Stimulated activated CD4-positive, alpha-beta T cell treated with anti-CD3 and anti-CD28 coated beads, Interleukin-1b, Interleukin-23, amount 100 ng/mL, for 4 hours (primary cell): ENCODE measurements at places on chromosomes 3 and 15.

GRCh38 chr3:129369711-129370110 lies 58.7 kb downstream of the EFCAB12 start:
- DNase-seq, result no peak

GRCh38 chr3:195548987-195549386 lies 5.9 kb upstream of the PPP1R2 start:
- no peak for DNase-seq

DNA sequence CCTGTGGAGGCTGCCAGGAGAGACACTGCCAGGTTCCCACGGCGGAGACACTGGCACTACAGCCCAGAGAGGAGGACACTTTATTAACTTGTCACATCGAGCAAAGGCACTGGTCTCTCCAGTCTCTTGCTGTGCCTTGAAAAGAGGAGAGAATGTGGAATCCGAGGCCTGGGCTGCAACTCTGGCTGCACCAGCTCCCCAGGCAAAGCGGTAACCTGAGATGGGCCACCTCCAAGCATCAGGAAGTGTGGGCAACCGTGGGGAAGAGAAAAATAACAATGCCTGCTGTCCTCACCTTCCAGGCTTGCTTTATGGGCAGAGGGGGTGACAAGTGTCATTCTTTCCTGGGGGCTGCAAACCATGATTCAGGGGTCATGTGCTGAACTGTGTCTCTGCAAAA lies 91.6 kb upstream of the RGMA start:
- no peak for DNase-seq

DNA sequence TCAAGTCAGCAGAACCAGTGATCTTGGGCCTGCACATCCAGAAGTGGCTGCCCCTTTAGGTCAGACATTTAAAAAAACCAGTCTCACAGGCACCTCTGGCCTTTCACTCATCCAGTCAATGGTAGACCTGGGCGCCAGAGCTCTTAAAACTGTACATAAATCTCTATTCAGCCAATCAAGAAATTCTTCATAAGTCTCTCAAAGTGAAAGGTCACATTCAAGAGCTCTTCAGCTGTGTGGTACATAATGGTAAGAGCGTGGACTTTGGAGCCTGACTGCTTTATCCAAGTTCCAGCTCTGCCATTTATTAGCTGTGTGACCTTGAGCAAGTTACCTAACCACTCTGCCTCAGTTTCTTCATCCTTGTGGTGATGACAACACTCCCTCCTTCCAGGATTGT lies 22.3 kb upstream of the MORF4L1 start:
- DNase-seq, result no peak

GRCh38 chr3:22231061-22231460 lies 480.1 kb upstream of the ZNF385D start:
- no peak for DNase-seq

GRCh38 chr15:41691471-41691870 lies 31.3 kb downstream of the MGA start:
- DNase-seq, result no peak

- no peak for DNase-seq
Observed at GRCh38 chr3:184110316-184110725, 13.5 kb downstream of the HTR3E start.

- DNase-seq, result no peak
Observed at GRCh38 chr3:197444793-197445379, 110.9 kb downstream of the BDH1 start.

DNA sequence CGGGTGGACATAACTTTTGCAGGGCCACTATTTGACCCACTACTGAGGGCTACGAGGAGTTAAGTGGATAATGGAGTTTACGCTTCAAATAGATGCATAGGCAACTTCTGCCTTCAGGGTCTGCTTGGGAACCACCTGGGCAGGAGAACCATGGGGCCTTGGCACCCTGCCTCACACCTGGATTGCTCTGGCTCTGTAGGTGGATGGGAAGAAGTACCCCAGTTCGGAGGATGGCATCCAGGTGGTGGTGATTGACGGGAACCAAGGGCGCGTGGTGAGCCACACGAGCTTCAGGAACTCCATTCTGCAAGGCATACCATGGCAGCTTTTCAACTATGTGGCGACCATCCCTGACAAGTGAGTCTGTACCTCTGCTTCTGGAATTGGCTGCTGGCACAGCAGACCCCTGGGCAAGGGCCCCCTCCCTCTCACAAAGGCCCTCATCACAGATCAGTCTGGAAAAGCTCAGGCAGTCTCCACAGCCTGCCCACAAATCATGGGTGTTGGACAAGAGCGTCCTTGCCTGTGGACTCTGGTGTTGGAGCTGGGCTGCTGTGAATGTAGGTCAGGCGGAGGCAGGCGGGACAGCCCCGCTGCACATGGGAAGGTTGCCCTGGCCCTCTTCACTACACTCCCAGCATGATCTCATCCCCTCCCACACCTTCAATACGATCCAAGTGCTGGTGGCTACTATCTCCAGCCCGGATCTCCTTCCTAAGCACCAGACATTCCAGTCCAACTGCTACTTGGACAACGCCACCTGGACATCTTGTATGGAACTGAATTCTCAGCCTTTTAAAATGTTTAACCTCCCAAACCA lies 46.7 kb downstream of the MESD start:
- DNase-seq, result no peak
